ENCODE measurements at places on chromosomes 1 and 21.

DNA sequence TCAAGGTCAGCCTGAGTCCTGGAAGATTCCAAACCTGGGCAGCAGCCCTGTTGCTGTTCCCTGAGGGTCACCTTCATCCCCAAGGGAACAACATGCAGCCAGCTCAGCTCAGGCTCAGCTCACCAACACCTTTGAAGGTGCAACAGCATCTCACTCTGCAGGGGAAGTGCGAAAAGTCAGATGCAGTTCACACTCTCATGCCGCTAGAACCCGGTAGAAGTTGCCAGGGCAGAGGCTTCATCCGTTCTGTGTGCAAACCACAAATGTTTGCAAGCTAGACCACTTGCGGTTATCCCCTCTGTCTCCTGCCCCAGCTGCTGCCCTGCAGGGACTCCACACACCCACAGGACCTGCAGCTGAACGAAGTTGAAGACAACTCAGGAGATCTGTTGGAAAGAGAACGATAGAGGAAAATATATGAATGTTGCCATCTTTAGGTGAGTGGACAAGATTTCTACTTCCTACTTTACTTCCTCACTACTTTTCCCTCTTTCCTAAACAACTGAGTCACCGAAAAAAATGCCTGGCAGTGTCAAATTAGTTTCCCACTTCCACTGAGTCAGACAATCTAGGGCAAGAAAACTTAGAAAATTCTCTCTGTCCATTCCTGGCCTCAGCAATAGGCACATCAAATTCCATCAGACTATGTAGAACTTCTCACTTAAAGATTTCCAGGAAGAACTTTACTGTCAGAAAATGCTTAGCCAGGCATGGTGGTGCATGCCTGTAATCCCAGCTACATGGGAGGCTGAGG lies 1.8 kb upstream of the FCRL6 start:
- DNase-seq: no peak

- DNase-seq: no peak
These were observed 7.4 kb downstream of the WNT3A start for GRCh38 chr1:228013935-228014930.

- no peak for DNase-seq
These were observed 10.5 kb downstream of the SNAP47 start for GRCh38 chr1:227745568-227746265.

GRCh38 chr1:100614570-100614969 lies 76.6 kb downstream of the GPR88 start:
- no peak for DNase-seq

DNA sequence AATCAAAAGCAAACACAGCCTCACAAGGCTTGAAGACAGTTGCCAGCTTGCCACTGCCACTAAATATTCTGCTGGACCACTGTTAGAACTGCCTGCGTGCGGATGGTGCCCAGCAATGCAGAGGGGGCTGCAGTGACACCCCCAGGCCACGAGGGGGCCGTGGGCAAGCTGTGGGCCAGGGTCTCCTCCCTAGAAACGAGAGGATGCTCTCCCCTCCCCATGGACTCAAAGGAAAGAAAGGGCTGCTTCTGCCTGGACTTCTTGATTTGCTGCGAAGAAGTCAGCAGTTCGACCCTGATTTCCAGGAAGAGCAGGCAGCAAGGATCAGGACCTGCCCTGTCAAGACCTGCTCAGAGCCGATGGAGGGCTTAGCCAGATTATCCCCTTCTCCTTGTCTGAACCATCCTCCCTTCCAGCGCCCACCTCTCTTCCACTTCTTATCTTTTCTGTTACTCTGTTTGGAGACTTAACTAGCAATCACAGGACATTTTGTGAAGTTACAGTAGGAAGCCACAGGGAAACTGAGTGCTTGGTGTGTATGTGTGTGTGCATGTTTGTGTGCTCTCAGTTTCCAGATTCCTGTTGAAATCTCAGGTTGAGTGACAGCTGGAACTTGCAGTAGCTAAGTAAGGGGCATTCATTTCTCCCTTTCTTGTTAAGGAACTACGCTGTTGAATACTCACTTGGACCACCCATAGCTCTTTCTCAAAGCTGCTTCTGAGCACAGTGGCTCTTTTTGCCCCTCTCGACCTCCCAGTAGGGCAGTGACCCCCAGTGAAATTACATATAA lies 2.7 kb downstream of the MAN1C1 start:
- DNase-seq: peak; percentile 40

- no peak for DNase-seq
These were observed 6.1 kb upstream of the RABGAP1L start for GRCh38 chr1:174153085-174153824.

- DNase-seq: no peak
These were observed 36.2 kb downstream of the ACOT7 start for GRCh38 chr1:6357243-6357936.

- no peak for DNase-seq
These were observed 22.7 kb downstream of the ABL2 start for GRCh38 chr1:179206812-179207211.

GRCh38 chr1:150141452-150141851 lies 8.3 kb upstream of the PLEKHO1 start:
- no peak for DNase-seq

GRCh38 chr1:12369258-12369657 lies 139.4 kb downstream of the VPS13D start:
- DNase-seq: no peak

DNA sequence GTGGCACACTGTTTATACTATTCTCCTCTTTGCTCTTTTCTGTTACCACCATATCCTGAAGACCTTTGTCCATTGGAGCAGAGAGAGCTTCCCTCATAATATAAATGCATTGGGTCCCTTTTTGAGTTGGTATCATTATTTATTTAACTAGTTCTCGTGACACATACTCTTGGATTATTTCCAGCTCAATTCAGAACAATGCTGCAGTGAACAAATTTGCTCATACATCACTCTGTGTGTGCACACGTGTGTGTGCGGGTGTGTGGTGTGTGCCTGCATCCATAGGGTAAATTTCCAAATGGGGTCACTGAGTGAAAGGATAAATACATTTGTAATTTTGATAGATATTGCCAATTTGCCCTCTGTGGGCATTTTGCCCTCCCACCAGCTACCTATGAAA lies 5.8 kb downstream of the PLA2G2A start:
- no peak for DNase-seq

Measured in NCI-H526 treated with DMSO at 0.1 percent for 48 hours (cell line).